Stimulated activated CD4-positive, alpha-beta T cell treated with anti-CD3 and anti-CD28 coated beads, Interleukin-1b, Interleukin-23, amount 100 ng/mL, for 1 hour (primary cell): ENCODE measurements at places on chromosomes 2 and 18.

- DNase-seq = no peak
These were observed 35.0 kb downstream of the CERS6 start for GRCh38 chr2:168490946-168491605.

DNA sequence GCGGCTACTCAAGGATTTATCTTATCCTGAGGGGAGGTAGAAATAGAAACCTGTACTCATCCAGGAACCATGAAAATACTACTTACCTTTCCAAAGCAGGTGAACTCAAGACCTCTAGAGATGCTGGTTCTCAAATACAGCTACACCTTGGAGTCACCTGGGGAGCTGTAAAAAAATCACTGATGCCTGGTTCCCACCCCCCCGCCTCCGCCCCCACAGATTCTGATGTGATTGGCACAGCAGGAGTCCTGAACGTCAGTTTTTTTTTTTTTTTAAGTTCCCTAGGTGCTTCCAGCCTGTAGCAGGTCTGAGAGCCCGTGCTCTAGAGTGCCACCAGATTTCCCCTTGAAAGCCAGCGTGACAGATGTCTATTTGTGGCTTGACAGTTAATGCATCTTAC is 113.6 kb downstream of the MRO start:
- DNase-seq = no peak

DNA sequence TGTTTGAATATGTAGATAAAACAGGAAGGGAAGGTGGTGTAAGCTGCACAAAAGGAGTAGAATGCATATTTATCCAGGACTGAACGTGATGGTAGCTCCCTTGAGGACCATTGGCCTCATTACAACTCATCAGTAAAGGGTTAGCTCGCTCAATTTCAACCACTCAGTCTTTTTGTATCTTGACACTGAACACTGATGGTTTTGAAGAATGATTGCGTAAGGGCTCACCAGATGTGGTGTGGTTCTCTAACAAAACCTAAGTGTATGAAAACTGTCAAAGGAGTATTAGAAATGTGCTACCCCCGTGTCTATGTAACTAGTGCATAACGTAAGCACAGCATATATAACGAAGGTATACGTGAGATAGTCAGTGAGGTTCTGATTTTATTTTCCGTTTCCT is 272.4 kb upstream of the THSD7B start:
- no peak for DNase-seq

- DNase-seq = no peak
These were observed 288.0 kb upstream of the TNP1 start for GRCh38 chr2:217147818-217148217.

DNA sequence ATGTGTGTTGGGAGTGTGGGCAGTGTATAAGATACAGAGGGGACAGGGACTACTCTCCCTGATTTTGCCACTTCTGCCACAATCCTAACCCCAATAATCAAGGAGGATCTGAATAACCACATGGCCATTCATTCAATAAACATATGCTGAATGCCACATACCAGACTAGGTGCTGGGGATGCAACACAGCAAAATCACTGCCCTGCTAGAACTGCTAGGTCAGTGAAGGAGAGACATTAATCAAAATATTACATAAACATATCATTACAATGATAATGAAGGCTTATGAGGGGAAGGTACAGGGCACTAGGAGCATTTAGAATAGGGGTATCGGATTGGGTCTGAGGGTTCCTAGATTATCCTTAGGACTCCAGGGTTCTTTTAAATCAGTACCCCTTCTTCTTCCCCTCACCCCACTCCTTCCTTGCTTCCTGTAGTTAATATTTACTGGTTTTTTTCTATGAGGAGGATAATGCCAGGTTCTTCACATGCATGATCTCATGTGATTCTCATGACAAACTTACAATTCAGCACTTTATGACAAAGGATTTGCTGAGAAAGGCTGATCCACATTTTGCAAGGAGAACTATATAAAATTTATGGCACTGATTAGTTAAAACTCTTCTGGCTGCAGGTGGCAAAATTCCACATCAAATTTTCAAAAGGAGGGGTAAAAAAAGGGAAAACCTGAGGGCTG is 56.4 kb upstream of the PCBP1 start:
- no peak for DNase-seq

DNA sequence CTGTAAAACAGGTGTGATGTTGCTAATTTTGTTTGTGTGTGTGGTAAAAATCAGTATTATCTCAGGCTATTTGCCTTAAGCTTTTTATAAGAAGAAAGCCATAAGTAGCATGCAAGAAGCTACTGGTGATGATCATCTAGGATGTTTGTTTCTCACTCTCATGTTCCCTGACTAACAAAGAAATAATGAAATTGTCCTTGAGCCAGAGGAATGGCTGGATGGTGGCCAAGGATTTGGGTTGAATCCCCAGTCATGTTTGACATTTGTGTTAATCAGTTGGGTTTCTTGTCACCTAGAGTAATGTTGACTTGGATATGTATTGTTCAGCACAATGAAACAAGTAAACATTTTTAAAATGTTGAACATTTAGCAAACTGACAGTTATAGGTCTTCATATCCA is 496.8 kb upstream of the ZEB2 start:
- no peak for DNase-seq

DNA sequence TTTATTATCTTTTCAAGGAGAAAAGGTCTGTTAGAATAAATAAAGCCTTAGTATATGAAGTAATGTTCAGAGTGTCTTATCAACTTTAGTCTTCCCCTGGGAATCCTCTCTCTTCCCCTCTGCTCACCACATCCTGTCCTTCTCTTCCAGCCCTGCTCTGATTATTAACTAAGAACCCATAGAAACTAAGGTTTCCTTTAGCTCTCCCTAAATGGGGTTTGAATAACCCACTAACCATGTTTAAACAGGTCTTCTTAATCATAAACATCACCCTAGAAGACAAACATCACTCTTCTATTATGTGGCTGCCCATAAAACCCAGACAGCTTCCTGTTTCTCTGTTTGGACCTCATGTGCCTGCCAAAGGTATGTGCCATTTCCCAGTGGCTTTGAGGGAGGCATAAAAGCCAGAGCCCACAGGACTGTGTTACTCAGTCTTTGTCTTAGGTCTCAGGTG is 50.1 kb downstream of the SLC14A1 start:
- no peak for DNase-seq

DNA sequence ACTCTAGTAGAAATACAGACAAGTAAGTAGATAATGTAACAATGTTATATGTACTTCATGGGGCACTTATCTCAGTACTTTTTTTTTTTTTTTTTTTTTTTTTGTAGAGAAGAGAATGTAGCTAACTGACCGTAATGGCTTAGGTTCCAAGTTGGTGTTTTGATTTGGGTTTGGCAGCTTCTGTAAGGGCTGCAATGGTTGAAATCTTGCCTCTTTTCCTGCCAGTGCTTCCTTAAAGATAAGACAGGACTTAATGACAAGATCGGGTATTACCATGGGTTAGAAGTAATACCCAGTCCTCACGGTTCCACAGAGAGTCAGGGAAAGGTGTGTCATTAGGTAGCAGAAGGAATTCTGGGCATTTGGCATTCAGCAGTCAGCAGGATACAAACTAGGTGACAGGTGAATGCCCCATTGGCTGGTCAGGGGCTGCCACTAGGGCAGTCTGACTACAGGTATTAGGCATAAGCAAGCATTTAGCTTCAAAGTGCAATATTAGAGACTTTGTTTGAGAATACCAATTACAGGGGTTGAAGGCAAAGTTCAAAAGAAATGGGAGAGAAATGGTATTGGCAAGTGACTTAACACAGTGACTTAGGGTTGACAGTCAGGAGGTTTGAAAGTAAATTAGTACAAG is 189.4 kb upstream of the RND3 start:
- DNase-seq = no peak

DNA sequence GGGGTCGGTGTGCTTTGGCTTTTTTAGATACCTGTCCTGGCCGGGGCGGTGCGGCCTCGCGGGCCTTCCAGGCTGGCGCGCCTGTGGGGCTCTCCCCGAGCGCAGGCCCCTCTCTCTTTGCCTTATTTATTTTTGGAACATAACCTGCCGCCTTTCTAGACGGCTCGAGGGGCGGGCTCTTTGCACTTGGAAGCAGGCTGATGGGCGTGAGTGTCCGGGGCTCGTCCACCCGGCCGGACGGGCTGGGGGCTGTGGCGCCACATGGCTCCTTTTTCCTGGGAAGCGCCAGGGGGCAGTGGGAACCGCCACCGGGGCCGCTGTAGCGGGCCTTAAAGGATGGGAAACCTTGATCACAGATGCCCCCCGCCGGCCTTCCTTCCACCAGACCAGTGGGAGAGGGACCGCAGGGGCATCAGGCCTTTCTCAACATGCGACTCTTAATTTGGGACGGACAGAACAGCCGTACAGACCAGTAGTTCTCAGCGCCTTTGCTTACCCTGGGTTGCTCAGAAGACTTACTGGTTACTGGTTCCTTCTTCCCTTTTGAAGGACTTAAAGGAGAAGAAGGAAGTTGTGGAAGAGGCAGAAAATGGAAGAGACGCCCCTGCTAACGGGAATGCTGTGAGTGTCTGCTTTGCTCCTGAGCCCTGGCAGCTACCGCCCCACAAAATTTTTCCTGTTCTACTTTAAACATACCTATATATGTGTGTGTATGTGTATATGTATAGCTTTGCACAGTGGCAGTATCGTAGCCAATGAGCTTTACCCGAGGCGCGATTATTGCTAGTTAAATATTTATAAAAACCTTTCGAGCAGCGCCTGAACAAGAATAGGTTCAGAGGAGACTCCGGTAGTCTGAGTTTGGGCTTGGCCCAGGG is 2.7 kb downstream of the PTMA start:
- no peak for DNase-seq

DNA sequence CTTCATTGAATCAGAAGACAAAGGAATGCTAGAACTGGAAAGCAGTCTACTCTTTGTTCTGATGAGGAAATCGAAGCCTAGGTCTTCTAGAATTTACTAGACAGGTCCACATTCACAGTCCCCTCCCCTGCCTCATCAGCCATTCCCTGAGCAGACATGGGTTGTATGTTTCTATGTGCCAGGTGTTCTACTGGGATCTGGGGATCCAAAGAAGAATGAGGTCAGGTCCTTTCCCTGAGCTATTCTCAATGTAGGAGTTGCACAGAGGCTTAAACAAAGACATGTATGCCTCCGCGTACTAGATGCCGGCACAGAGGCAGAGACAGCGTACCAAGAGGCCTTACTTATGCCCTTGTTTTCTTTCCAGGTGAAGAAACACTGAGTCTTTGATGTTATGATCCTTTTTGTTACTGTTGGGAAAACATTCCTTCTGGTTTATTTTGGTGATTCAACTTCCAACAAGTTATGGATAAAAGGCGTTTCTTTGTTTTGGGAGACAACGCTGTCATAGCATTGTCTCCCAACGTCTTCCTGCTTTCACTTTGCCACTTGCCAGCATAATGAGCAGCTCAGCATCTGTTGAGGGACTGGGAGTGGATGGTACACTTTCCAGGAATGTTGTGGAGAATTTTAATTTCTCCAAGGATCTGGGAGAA is 174.4 kb downstream of the ALPK2 start:
- no peak for DNase-seq

DNA sequence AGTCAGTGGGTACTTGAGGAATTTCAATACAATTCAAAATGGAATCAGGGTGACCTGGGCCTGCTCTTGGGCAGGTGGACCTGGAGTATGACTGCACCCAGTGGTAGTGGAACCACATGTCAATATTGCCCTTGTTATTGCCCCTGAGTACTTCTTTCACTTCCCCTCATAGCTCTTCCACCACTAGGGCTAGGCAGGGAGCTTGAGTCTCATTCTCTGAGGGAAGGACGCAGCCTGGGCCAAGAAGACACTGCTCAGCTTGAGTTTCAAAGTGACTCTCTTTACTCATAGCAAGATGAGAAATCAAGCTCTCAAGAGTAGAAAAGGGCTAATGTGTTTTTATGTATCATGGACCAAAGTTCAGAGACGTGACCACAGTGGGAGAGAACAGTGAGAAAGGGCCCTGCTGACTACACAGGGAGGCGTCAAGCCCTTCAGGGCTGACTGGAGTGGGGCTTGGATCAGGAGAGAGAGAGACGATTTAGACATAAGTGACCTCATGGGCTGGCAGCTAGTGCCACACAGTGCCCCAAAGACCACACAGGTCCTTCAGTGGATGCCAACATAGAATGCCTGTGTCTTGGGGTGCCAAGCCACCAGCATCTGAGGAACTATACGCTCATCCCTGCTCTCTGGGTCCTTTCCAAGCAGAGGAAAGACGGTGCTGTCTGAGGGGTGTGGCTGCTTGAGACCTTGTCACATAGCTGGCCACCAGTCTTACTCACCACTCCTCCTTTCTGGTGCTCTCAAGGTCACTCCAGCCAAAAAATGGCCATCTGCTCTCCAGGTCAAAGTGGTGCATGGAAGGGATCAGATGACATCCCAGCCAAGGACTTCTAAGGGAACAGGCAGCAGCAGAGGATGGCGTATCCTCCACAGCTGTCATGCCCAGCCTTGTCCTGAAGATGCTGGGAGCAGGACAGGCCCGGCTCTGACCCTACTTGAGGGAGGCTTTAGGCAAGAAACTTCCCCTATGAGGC is 13.0 kb downstream of the PTMA start:
- no peak for DNase-seq

- DNase-seq = no peak
These were observed 3.2 kb downstream of the GATA6 start for GRCh38 chr18:22172594-22173049.

DNA sequence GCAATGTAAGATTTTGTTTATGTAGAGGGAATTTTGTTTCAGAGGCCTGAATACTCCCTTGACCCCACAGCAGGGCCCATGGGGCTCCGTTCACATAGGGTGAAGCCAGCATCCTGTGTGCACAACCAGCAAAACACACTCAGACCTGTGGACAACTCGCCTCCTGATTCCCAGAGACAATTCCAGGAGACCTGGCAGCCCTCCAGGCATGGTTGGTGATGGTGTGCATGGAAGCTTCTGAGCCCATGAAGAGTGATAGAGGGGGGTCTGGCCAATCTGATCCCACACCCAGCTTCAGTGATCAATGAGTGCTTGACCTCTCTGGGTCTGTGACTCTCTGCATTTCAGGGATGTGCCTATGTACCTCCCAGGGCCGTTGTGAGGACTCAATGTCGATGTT is 91.0 kb upstream of the RAB6C start:
- DNase-seq = no peak

DNA sequence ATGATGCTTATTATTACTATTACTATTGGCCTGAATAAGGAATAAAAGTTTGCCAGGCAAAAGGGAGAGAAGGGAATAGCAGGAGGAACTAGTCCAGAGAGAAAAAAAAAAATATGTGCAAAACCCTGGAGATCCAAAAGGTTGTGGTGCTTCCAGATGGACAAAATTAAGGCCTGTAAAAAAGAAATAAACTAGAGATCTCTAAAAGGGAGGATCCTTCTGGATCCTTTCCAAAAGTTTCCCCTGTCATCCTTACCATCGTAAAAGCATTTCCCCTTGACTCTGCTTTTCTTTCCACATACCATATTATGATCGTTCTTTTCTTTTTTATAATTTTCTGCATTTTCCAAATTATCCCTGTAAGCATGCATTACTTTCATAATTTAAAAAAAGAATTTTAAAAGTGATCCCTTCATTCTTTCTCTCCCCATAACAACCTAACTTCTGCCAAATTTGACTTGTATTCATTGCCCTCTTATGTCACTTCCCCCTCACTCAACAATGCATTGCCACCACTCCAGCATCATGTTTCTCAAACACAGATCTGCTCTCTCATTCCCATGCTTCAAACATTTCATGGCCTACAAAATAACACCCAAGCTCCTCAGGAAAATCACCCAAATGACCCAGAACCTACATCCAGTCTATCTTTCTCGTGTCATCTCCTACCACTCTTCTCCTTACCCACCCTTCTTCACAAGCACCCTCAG is 40.3 kb downstream of the RBMS1 start:
- DNase-seq = no peak

- DNase-seq = no peak
These were observed 34.2 kb downstream of the RAB10 start for GRCh38 chr2:26067980-26068507.
